ENCODE measurements at places on chromosomes 12 and 14.

GRCh38 chr12:76455582-76456345, 103.8 kb downstream of the OSBPL8 start:
- peak; percentile 79 for DNase-seq

DNA sequence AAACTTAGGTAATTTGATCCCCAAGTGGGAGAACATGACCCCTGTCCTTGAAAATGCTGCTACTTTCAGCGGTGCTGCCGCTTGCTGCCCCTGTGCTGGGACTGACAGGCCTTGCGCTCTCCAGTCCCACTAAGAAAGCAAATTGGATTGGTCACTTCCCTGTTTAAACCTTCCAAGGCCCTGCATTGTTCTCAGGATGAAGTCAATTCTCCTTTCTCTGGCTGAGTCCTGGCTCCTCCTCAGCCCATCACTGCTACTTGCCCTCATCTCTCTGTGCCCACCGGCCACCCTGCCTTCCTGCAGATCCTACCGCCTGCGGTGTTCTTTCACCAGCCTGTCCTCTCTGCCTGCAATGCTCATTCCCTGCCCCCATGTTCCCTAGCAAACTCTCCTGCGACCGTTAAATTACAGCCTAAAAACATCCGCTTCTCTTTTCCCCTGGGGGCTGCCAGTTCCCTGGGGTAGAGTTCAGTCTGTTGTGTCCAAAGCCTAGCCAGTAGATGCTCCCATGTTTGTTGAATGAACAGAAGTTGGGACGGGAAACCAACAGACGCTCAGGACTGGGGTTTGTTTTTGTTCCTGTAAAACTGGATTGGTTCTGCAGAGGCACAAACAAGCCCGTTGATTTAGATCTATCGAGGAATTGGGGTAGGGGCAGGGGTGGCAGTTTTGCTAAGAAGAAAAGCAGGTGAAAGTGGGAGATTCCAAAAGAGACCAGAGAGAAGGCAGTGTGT, 127.3 kb upstream of the HIF1A start:
- DNase-seq = no peak

GRCh38 chr12:124915239-124916236, 1.1 kb upstream of the UBC start:
- DNase-seq = no peak

GRCh38 chr12:2043054-2043453, 9.7 kb upstream of the CACNA1C start:
- DNase-seq = no peak

- DNase-seq = no peak
These were observed 155.1 kb upstream of the HMGA2 start for GRCh38 chr12:65668981-65669695.

DNA sequence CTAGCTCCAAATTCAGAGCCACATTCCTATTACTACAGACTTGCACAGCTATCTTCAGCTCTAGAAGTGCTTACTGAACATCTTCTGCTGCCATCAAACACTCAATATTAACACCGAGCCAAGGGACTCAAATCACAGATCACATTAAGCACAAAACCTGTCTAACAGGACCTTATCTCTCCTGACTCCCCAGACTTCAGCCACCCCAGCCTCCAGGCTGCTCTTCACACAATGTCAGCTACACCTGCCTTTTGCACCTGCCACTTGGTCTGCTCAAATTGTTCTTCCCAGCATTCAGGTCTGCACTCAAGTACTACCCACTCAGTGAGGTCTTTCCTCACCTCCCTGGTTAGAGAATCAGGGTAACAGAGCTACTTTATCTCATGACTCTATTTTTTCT, 57.1 kb downstream of the GALC start:
- DNase-seq = no peak

DNA sequence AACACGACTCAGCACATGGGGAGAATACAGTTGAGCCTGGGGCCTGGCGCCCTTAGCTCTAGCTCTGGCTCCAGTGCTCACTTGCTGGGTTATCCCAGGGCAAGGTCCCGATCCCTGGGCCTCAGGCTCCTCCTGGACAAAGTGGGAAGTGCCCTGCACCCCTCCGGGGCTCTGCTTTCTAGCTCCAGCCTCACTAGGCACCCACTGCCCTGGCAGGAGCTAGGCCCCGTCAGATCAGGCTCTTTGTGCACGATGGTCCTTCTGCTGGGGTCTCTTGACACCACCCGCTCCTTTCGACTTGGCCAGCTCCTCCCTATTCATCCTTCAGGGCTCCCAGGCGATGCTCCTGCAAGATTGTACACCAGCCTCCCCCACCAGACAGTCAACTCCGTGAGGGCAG, 23.4 kb downstream of the NCKAP5L start:
- no peak for DNase-seq

- no peak for DNase-seq
These were observed 90.5 kb upstream of the DNM1L start for GRCh38 chr12:32588604-32589003.

- DNase-seq = no peak
These were observed 493.1 kb upstream of the CCDC196 start for GRCh38 chr14:65993103-65993502.

DNA sequence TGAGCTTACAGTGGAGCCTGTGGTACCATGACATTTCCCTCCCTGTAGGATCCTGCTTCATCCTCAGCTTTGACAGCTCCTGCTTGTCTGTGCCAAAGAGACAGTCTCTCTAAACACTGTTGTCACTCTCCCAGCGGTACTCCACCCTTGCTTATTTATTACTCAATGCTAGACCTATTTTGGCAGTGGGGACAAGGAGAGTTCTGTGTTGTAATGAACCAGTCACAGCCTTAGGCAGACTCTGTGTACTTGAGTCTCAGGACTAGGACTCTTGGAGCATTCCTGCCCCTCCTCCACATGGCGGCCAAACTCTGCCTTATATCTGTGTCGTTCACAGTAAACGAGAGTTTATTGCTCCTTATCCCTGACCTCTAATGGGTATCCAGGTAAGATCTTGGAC, 70.9 kb downstream of the PIK3C2G start:
- DNase-seq = no peak

- DNase-seq = no peak
These were observed 30.5 kb upstream of the NUDT4 start for GRCh38 chr12:93347054-93347785.

- no peak for DNase-seq
These were observed 18.9 kb upstream of the COCH start for GRCh38 chr14:30855345-30856037.

DNA sequence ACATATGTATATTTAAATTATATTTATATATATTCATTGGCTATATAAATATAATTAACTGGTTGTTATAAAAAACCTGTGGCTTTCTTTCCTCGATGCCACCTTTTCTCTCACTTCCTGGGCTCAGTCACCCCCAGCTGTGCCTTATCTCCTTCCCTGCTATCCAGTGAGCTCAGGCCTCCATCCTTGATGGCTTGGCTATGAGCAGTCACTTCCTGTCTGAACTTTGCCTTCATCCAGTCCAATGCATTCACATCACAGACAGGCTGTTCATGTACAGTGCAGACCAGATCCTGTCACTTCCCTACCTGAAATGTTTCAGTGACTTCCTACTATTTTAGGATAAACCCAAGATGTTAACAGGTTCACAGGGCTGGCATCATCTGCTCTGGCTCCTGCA, 115.3 kb upstream of the PRB2 start:
- no peak for DNase-seq

DNA sequence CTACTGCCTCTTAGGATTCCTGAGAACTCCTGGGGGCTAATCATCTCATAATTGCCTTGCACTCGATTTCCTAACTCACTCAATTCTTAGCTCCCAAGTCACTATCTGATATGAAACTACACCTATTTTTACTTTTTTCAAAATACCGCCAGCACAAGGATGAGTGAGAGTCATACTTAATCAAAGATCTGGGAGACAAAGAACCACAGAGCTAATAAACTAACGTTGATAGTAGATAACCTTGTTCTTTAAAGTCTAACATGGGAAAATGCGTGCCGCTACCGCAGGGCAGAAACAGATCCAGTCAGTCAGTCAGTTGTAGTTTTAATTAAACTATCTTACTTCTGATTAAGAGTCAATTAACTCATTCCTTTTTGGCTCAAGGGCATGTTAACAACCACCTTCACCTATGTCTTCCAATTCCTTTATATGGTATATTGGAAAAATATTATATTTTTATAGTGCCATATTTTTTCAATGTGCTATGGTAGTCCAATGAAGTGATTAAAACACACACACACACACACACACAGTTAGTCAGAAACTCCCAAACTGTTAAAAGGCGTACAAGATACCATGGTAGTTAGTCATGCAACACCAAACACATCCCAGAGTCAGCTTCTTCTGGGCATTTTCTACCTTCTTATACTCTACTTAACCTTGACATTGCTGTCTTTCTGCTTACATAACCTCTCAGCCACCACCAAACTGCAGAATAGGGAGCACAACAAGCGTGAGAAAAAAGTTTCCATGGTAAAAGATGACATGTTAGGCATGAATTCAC, 114.0 kb downstream of the KLHL28 start:
- no peak for DNase-seq

- DNase-seq = no peak
These were observed 1.1 kb upstream of the CKAP4 start for GRCh38 chr12:106248846-106249371.

GRCh38 chr14:98694541-98694940, 577.5 kb downstream of the BCL11B start:
- DNase-seq = no peak

DNA sequence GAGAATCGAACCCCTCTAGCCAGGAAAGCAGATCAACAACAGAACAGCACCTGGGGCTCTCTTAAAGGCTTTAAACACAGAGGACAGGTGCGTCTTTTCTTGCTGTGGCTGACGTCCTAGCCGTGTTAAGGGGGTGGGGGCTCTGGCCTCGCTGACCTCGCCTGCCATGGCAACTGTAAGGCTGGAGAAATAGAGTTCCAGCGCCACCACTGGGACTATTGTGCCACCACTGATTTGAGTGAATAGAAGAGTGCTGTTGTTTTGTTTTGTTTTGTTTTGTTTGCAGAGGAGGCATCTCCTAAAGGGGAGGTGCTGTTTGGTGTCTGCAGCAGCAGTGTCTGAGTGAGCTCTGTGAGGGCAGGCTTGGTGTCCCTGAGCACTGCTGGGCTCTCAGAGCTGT, 34.2 kb upstream of the PRMT8 start:
- no peak for DNase-seq

All from HFF-Myc (cell line).